ENCODE measurements at places on chromosomes 7 and 10. TPM values are rescaled to one million over a fixed set of nuclear protein-coding genes. Genes with fewer than 3 reads are reported as not detected.

The GIMAP8 gene
- not detected for total RNA-seq

The OPALIN gene
- total RNA-seq = not detected

The NODAL gene
- not detected for total RNA-seq

The CDHR3 gene
- 6.0 TPM for total RNA-seq

The DNAH11 gene
- 0.05 TPM for total RNA-seq

The TAS2R38 gene
- not detected for total RNA-seq
